ENCODE measurements at places on chromosomes 16 and 17.

DNA sequence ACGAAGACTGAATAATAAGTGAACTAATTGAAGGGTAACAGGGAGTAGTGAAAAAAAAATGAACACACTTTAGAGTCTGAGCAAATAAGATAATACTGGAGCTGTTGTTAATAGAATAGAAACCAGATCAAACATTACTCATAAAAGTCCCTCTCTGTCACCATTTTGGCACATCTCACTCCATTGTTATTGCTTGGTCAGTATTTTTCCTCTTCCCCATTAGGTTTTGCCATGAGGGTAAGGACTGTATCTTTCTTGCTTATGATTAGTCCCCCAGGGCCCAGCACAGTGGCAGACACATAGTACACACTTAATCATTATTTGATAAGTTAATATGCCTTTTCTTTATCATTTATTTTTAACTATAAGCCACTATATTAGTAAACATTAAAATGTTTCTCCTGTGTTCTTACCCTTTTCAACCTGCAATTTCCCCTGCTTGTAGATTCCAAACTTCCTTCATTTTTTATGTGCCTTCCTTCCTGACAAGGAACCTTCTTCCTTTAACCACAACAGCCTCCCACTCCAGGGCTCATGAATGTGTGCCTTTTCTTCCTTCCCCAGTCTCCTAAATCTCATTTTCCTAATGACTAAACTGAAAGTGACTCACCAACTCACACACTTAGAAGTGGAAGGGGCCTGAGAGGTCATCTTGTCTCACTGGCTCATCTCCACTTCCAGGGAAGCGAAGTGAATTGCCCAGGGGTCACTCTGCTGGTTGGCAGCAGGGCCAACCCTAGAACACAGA lies 88.2 kb upstream of the HAS3 start:
- DNase-seq: no peak

DNA sequence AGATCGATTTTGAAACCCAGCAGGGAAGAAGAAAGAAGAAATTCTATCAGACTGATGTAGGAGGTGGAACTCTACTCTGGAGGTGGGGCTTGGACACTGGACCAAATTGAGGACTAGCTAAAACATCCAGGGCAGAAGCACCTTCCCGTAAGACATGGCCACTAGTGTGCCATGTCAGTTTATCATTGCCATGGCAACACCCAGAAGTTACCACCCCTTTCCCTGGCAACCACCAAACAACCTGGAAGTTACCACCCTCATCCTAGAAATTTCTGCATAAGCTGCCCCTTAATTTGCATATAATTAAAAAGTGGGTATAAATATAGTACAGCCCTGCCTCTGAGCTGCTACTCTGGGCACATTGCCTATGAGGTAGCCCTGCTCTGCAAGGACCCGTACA lies 66.7 kb downstream of the NACA2 start:
- DNase-seq: no peak

DNA sequence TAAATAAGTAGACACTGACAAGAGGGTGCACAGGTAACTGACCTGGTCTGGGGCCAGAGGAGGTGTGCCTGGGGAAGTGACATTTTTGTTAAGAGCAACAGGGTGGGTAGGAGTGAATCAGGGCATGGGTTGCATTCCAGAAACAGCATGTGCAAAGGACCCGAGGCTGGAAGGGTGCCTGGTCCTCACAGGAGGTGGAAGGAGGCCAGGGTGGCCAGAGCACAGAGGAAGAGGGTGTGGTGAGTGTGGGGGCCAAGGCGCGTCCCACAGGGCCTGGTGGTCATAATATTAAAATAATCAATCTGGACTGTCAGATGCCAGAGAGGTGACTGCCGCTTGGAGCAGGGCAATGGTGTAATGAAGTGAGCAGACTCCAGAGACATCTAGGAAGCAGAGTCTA lies 14.3 kb downstream of the ARHGAP23 start:
- DNase-seq: no peak

DNA sequence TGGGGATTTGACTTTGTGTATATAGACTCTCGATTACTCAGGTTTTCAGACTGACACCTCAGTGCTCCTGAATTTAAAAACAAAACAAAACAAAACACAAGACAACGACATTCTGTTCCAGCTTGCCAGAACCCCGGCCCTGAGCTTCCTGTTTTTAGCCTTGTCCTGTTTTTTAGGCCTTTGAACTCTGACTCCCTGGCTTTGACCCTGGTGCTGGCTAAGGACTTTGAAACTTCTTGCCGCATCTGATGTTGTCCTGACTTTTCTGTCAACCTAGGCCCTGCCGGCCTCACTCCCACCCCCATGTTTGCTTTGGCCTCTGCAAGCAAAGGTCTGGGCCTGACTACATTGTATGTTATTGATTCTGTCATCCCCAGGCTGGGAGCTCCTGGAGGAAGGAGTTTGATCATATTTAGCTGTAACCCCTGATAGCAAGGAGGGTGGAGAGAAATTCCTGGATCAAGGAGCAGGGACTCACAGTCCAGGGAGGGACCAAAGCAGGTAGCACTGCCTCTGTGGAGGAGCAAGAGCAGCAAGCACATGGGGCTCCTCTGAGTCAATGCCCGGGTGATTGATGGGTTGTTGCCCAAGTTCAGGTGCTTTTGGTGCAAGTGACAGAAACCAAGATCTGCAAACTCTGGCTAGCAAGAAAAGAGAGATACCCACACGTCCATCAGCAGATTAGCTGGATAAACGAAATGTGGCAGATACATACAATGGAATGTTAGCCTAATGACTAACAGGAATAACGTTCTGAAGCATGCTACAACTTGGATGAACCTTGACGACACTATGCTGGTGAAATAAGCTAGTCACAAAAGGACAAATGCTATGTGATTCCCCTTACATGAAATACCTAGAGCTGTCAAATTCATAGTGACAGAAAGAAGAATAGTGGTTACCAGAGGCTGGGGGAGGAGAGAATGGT lies 7.7 kb downstream of the CCL16 start:
- no peak for DNase-seq

DNA sequence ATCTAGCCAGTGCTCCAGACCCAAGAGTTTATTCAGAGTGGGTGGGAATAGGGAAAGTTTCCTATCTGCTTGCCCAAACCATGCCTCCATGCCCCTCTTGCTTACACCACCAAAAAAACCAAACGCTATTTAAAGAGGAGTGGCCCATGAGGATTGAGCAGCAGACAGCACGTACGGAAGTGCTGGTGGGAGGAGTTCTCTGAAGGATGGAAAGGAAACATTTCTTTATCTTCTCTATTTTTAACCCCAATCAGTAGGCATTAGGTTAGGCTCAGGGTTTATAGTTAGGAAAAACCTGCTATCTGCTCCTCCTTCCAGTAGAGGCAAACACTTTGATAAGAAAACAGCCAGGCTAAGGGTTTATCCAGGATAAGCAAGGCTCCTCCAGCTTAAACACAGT lies 235.3 kb downstream of the ZFHX3 start:
- DNase-seq: no peak
